ENCODE measurements at places on chromosomes 5 and 9.
A peak's percentile ranks its signal among the peaks of the same experiment; 100 is the strongest.

GRCh38 chr9:100427366-100428263, 672 bp downstream of the MSANTD3 start:
- DNase-seq, result peak; percentile 86

GRCh38 chr5:125530833-125531615, 784.6 kb upstream of the ZNF608 start:
- no peak for DNase-seq

DNA sequence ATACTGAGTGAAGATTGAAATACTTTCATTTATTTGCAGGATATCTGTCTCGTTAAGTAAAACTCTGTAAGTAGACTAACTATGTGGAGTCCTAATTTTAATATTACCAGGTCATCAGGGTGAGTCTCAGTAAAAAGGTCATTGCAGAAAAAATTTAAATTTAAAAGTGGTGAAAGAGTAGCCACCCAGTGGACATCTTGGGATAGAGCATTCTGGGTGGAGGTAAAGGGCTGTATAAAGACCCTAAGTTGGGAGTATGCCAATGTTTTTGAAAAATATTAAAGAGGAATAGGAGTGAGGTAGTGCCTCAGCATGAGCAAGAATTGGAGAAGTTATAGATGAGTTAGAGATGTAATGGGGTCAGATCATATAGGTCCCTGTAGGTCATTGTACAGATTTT, 145.5 kb downstream of the HMHB1 start:
- DNase-seq, result no peak

GRCh38 chr9:122477346-122477745, 380 bp downstream of the OR1J1 start:
- no peak for DNase-seq

DNA sequence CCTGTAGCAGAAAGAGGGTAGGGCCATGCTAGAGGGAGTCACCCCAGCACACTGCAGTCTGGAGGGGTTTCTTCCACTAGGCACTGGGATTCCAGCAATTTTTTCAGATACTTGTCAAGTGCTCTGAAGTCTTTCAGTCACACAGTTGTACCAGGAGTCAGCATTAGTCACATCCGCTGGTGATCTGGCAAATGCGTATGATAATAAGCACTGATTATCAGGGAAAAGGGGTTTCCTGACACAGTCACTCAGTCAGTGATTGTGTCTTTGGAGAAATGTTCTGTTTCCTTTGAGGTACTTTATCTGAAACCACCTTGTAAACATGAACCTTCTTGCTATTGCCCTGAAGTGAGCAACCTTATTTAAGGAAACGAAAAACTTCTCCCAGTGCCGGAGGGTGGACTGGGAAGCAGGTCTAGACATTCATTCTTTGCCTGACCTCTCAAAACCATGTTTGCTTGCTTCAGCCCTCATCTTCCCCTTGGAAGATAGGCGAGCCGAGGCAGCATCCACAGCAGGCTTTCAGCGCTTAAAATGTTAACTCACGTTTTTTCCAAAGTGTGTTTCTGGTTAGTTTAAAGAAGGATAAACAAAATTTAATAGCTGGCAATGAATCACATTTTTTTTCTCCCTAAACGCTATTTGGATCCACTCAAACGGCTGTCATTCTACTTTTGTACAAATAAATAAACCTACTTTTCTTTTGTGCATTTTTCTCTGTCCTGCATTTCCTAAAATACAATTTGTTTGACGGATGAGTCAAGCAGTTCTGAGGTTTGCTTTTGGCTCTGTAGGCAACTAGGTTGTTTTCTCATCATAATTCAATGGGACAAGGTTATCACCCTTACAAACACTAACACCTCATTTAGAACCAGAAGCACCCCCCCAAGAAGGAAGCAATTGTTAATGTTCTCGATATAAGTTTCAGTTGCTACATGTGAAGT, 77.7 kb downstream of the FOXD1 start:
- no peak for DNase-seq
